T-cell (primary cell): ENCODE measurements at places on chromosomes 13 and 19.

GRCh38 chr19:22332924-22333323 is 46.7 kb downstream of the ZNF729 start:
- no peak for DNase-seq

DNA sequence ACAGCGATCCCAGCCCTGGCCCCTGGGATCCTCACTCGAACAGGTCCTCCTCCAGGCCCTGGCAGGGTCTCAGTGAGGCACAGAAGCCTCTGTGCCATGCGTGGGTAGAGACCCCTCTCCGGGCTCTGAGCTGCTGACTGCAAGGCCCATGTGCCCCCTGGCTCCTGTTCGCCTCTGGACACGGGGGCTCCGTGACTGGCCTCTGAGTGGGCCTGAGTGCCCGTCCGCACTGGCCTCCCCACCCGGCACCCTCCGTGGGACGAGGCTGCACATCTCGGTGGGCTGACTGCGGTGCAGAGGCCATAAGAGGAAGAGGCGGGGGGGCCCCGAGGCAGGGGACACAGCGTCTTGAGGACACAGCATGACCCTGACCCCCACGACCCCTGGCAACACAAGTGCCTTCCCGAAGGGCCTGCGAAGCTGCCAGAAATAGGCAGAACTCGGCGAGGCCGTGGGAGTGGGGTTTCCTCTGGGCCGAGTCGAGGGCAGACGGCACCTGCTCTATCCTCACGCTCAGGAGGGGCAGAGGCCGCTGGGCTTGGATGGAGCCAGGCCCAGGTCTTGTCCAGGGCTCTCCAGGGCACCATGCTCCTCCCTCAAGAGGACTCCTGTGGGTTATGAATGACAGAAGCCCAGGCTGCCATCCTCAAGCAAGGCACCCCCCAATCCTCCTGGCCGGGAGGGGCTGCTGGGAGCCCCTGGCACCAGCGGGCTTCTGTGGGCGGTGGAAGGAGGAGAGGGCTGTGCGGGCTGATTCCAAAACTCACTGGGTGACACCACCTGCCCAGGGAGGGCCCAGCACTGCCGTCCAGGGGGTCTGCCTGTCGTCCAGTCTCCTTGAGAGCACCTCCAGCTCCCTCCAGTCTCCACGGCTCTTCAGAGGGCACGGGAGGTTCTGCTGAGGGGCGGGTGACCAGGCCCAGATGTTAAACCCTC is 52.6 kb downstream of the RASA3 start:
- DNase-seq = no peak

- DNase-seq = no peak
Measured at GRCh38 chr13:94710065-94710781, 2.1 kb downstream of the SOX21 start.

GRCh38 chr13:114046431-114046975 is 72.6 kb upstream of the C13orf46 start:
- DNase-seq = no peak

GRCh38 chr13:43244481-43244880 is 221.1 kb downstream of the DNAJC15 start:
- DNase-seq = no peak

- DNase-seq = no peak
Measured at GRCh38 chr19:55479451-55480230, 3.2 kb downstream of the ZNF628 start.
